ENCODE measurements at places on chromosomes 4 and X. TPM values are rescaled to one million over a fixed set of nuclear protein-coding genes. Genes with fewer than 3 reads are reported as not detected.

GRCh38 chr4:11537846-11538245 is 109.2 kb upstream of the HS3ST1 start:
- DNase-seq: no peak

DNA sequence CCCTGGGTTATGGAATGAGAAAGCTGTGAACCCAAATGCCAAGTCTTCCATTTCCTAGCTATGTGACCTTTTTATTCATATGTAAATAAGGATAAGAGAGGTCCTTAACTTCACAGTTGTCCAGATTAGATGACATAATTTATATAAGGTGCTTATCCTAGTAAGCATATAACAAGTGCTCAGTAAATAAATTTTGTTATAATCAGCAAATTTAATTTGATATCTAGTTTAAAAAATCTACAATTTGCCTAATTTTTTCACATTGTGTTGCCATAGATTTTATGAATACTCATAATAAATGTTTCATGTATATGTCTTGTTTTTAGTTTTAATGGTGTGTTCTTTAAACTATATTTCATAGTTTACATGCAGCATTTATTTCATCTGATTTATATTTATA is 130.4 kb upstream of the SPRY1 start:
- no peak for DNase-seq

GRCh38 chr4:98728433-98728832 is 70.0 kb upstream of the TSPAN5 start:
- no peak for DNase-seq

DNA sequence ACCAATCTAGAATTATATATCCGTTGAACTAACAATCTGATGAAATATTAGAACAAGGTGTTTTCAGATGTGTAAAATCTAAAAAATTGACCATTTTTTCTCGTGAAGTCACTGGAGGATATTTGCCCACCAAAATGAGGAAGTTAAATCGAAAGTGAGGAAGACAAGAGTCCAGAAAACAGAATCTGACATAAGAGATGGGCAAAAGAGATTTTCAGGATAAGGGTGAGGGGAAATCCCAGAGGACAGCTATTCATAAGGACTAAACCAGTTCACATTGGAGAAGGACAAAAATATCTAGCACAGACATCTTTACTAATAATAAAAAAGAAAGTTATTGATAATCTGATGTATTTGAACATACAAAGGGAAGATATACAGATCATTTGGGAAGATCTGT is 18.7 kb upstream of the ALG13 start:
- DNase-seq: no peak

DNA sequence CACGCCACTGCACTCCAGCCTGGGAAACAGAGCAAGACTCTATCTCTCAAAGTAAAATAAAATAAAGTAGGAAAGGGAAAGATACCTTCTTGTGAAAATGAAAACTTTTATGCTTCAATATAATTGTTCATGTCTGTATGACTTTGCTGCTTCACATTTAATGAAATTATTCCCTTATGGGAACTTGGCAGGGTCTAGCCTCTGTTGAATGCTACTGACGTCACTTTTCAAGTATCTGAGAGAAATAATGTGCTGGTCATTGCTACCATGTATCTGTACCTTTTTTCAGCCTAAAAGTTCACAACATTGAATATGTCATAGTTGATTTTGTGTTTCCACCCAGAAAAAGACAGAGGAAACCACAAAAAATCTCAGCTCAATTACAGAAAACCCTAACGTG is 65.2 kb downstream of the PRDM5 start:
- DNase-seq: no peak

DNA sequence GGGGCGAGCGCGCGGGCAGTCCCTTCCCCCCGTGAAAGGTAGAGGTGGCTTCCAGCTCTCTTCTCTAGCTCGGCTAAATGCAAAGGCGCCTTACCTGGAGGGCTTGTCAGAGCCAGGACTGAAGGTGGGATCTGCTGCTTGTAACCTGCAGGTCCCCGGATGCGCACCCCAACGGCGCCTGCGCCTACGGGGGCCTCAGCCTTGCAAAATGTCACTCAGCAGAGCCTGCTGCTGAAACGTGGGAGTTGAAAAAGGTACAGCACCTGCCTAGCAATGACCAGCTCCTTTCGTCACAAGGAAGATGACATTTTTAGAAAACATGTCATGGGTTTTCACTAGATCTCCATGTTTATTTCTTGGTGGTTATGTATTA is 583 bp downstream of the ABHD18 start:
- DNase-seq: no peak

DNA sequence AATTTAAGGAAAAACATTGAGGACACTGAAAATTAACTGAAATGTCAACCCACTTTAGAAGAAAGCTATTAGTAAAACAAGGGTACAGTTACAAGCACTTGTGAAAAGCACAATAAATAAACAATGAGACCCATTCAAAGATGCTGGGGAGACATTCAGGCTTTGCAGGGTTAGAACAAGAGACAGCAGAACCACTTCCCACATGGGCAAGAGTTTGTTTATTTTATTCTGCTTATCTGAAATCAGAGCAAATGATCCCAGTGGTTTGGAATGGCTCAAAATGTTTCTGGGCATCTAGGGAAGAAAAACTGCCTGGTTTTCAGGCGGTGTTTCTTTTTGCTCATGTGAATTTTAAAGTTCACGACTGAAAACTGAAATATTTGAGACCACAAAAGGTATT is 42.4 kb downstream of the PPP3CA start:
- DNase-seq: no peak

DNA sequence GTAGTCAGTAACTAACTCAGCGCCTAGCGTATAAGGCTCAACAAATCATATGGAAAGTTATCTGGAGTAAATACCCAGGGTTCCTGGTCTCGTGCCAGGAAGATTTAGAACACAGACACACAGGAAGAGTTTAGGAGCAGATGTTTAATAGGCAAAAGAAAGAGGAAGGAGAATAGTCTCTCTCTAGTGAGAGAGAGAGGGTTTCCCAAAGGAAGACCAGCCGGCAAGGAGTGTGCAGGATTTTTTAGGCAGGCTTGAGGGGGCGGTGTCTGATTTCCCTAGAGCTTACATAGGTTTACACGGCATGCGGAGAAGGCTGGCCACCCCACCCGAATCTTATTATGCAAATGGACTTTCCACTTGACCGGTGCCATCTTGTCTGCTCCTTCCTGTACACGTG is 284.0 kb upstream of the FRG1 start:
- no peak for DNase-seq

TLL1 gene
- total RNA-seq: 10.6 TPM

APEX2 gene
- total RNA-seq: 9.6 TPM

CENPI gene
- total RNA-seq: 2.2 TPM

AKAP4 gene
- not detected for total RNA-seq

All from thoracic aorta (tissue), 2 donors.